ENCODE measurements at places on chromosomes 2 and 18. TPM values are rescaled to one million over a fixed set of nuclear protein-coding genes. Genes with fewer than 3 reads are reported as not detected.

GRCh38 chr2:111668741-111669140 is 215.3 kb downstream of the ANAPC1 start:
- H3K4me1 ChIP-seq: no peaks in the 10 kb centered on the region
- no peak overlapping the region for H3K4me3 ChIP-seq
- peaks cover 18% of the 10 kb centered on the region for H3K36me3 ChIP-seq
- DNase-seq: no peak
- peaks cover 5% of the 10 kb centered on the region for H3K27me3 ChIP-seq

GRCh38 chr2:47295131-47295980 is 107.6 kb upstream of the MSH2 start:
- H3K4me1 ChIP-seq: peaks cover 18% of the 10 kb centered on the region
- no peak overlapping the region for H3K4me3 ChIP-seq

- DNase-seq: no peak
- peaks cover 22% of the 10 kb centered on the region for H3K27me3 ChIP-seq
- peaks cover 74% of the 10 kb centered on the region for H3K4me1 ChIP-seq
- no peaks in the 10 kb centered on the region for H3K36me3 ChIP-seq
Observed at GRCh38 chr2:207225773-207226172, 60.0 kb upstream of the KLF7 start.

GRCh38 chr2:62151306-62151638 is 44.6 kb upstream of the B3GNT2 start:
- DNase-seq: no peak
- peaks cover 18% of the 10 kb centered on the region for H3K4me1 ChIP-seq
- H3K4me3 ChIP-seq: 0 out of 2 replicates have a peak overlapping the region, but pooled peaks have one; percentile 26
- H3K36me3 ChIP-seq: peaks cover 8% of the 10 kb centered on the region
- H3K27ac ChIP-seq: peak overlapping the region; percentile 88
- H3K27me3 ChIP-seq: no peaks in the 10 kb centered on the region

DNA sequence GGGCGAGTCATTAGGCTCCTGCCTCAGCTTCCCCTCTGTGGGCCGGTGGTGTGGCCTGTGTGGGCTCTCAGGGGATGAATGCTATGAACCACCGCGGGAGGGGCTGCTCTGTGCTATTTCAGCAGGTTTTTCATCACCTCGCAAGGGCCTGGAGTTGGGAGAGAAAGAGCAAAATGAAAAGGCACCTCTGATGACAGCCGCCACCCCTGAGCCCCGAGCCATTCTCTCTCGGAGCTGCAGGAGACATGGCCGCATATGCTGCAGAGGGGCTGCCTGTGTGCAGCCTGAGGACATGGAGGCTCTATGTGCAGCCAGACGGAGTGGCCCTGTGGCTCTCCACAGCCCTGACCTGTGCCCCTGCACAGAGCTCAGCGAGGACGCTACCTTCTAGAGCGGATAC is 96.2 kb upstream of the CTDP1 start:
- no peak overlapping the region for H3K4me3 ChIP-seq
- H3K27me3 ChIP-seq: peaks cover 2% of the 10 kb centered on the region
- DNase-seq: no peak
- H3K27ac ChIP-seq: peak overlapping the region; percentile 76
- no peaks in the 10 kb centered on the region for H3K36me3 ChIP-seq
- H3K4me1 ChIP-seq: peaks cover 6% of the 10 kb centered on the region

- no peaks in the 10 kb centered on the region for H3K36me3 ChIP-seq
- no peak for DNase-seq
- peaks cover 20% of the 10 kb centered on the region for H3K4me1 ChIP-seq
- H3K27ac ChIP-seq: no peak overlapping the region
Observed at GRCh38 chr18:59094569-59094968, 45.1 kb upstream of the SEC11C start.

The UBXN2A gene
- total RNA-seq: 15.4 TPM

The GAD1 gene
- 2.5 TPM for total RNA-seq

The CCDC148 gene
- total RNA-seq: 2.1 TPM

The SLC4A3 gene
- 8.7 TPM for total RNA-seq

The CMPK2 gene
- total RNA-seq: 0.13 TPM

All from WTC11 (cell line).